ENCODE measurements at places on chromosomes 4 and X. TPM values are rescaled to one million over a fixed set of nuclear protein-coding genes. Genes with fewer than 3 reads are reported as not detected.

Gene SRPX
- total RNA-seq, result 101 TPM

Gene BEX2
- 8.4 TPM for total RNA-seq

Gene VCX
- not detected for total RNA-seq

Gene ALPK1
- total RNA-seq, result 12.1 TPM

Gene SGCB
- 74.5 TPM for total RNA-seq

Gene BEX5
- 4.3 TPM for total RNA-seq

Gene SETD7
- 51.6 TPM for total RNA-seq

Gene GRID2
- 0.42 TPM for total RNA-seq

Gene DCAF4L1
- total RNA-seq, result 0.37 TPM

Gene MAGEA4
- not detected for total RNA-seq

Gene CTAG1B
- not detected for total RNA-seq

Gene LONRF3
- total RNA-seq, result 5.5 TPM

Gene CSN2
- not detected for total RNA-seq

Gene PAGE2B
- not detected for total RNA-seq

Gene ADH7
- not detected for total RNA-seq

Gene ZNF182
- total RNA-seq, result 2.9 TPM

Gene NUDT11
- 0.18 TPM for total RNA-seq

Gene ZAR1
- not detected for total RNA-seq

Gene HMGN5
- total RNA-seq, result 3.6 TPM

Gene ARHGAP24
- total RNA-seq, result 38.3 TPM

Gene USP53
- 36.1 TPM for total RNA-seq

Gene TEX13D
- total RNA-seq, result not detected

Gene SSX4B
- total RNA-seq, result not detected

Gene TASL
- 0.55 TPM for total RNA-seq

Gene LAGE3
- total RNA-seq, result 17.7 TPM

Gene CDX4
- not detected for total RNA-seq

Gene ZDHHC9
- 14.4 TPM for total RNA-seq

Measured in left cardiac atrium (tissue), 4 donors.